ENCODE measurements at places on chromosomes 4 and X.

DNA sequence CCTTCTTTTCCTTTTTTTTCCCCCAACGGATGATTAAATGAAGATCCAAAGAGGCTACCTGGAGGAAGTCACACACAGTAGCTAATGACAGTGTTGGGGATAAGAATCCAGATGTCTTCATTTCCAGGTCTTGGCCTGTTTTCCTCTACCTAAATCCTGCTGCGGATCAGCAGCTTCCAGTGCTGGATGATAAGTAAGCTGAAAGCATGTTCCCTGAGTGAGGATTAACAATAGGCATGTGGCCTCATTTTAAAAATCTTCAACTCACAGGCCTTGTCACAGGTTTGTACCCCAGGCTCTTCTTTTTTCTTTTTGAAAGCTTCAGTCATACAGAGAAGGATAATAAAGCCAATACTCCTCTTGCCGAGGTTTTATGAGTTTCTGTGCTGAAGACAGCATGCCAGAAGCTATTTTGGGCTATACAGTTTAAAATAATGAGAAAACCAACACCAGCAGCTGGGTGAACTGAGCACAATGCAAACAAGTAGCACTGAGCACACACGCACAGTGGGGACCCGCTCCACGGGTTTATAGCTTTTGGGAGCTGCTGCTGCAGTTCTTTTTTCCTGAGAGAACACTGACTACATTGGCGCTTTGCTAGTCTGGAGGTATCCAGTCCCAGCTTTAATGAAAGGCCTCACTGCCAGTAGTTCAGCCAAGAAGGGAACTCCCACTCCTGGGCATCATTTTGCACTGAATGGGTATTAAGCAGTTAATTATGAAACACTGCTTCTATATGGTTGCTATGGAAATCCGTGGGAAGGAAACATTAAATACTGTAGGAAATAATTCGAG is 184.2 kb upstream of the CTSO start:
- no peak for DNase-seq

DNA sequence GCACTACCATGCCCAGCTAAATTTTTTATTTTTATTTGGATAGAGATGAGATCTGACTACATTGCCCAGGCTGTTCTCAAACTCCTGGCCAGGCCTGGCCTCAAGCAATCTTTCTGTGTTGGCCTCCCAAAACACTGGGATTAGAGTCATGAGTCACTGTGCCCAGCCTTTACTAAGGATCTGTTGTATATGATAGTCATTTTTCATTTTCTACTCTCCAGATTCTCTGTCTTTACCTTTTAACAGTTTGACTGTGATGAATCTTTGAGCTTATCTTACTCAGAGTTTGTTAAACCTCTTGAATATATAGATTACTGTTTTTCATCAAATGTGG is 161.8 kb downstream of the FNIP2 start:
- no peak for DNase-seq

- no peak for DNase-seq
These were observed 56.2 kb downstream of the MCUB start for GRCh38 chr4:109616243-109616642.

DNA sequence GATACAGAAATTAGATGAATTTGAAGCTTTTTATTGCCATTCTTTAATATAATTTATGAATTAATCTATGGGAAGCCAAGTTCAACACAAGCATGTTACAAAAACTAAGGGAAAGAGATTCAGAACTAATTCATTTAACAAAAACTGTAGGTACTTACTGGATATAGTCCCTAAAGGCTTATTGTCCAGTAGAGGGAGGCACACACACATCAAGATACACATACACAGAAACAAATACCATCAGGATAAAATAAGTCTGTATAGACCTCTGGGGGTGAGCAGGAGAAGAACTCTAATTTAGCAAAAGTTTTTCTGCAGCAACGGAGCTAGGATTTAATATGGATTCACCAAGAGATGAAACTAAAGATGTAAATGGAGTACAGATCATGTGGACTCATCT is 83.0 kb upstream of the IL13RA1 start:
- DNase-seq: no peak

DNA sequence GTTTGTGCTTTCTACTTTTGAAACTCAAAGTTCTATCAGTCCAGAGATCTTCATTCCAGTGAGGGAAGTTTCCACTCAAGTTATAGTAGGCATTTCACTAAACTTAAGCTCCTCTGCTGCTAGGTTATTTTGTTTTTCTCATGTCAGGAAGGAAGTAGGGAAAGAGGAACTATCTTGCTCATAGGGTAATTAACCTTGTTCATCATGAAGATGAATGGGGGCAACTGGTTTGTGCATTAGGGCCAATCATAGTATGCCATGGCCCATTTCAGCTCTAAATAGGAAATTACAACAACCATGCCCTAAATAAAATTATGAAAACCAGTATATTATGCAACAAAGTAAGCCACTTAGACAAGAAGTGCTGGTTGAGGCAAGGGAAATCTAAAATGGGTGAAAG is 804.7 kb upstream of the NDST4 start:
- no peak for DNase-seq

- no peak for DNase-seq
These were observed 300.9 kb downstream of the FAM47A start for GRCh38 chrX:33831211-33831610.

DNA sequence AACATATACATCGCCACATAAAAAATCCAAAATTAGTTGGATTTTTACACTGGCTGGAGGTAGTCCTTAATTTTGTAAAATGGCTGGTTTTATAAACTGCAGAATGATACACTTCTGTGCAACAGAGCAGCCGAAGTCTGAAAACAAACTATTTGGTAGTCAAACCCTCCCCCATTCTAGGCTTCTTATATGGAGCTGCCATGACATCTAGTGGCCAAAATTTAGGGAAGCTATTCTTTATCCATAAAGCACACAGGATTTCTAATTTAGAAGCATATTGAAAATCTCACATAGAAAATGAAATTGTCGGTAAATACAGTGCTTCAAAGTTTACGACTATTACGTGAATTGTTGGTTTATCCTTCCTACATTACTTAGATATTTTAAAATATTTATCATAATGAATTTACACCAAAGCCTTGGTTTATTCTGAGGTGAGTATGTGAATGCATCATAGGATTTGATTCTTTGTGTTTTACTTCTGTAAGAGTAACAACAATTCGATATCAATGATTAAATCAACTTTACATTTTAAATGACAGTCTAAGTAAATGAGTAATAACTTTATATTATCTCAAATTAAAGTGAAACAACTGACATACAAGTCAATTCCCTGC is 113.4 kb upstream of the FAM241A start:
- no peak for DNase-seq

DNA sequence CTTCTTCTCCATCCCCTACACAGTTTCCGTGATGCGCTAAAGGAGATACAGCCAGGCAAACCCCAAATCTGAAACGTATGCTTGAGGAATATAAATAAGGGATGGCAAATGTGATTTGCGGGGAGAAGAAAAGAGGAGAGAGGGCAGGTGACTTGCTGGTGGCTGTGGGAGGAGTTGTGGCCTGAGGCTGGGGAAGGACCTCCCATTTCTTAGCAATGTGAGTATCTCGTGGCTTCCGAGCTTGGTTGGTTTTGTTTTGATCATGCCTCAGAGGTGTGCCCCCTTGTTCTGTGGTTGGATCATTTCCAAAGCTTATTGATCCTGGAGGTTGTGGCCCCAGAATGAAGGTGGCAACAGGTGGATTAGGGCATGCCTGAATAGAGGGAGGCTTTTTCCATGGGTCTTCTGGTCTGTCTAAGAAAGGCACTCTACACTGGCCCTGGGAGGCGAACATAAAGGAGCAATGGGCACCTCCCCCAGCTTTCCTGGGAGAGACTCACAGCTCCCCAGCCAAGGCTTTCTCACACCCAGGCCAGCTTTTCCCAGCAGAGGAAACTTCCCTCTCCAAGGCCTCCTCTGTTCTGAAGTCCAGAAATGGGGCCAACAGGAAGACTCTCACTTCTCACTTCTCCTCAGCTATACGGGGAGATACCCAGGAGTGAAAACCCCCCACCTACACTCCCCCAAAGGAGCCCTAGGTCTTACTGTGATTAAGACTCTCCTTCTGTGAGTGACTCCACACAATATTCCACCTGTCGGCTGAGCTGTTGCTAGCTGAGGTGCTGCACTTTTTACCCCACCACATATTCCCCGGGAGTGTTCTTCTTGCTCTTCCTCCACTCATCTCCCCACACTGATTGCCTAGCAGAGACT is 40.0 kb downstream of the C4orf51 start:
- no peak for DNase-seq

DNA sequence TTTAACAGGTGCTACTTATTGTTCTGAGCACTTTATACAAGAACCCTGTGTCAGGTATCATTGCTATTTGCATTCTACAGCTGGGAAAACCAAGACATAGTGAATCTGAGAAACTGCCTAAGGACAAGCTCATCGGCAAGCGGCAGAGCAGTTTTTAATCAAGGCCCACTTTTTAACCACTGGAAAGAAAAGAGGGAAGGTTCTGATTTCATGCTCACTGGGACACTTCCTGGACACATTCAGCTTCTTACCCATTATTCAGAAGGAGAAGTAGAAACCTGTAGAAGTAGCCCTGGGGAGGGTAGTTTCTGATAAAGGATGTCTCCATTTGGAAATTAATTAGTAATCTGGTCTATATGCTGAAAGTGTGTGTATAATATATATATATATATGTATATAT is 2.5 kb upstream of the LNX1 start:
- no peak for DNase-seq

DNA sequence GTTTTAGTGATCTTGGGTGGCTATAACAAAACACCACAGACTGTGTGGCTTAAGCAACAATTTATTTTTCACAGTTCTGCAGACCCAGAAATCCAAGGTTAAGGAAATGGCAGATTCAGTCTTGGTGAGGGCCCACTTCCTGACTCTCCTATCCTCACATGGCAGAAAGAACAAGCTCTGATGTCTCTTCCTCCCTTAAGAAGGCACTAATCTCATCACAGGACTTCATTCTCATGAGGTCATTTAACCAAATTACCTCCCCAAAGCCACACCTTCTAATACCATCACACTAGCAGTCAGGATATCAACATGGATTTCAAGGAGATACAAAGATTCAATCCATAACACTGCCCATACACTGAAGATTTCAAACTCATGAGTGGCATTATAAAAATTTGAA is 350.3 kb downstream of the GRID2 start:
- DNase-seq: no peak

GRCh38 chr4:17480955-17481354 is 30.9 kb downstream of the QDPR start:
- no peak for DNase-seq

DNA sequence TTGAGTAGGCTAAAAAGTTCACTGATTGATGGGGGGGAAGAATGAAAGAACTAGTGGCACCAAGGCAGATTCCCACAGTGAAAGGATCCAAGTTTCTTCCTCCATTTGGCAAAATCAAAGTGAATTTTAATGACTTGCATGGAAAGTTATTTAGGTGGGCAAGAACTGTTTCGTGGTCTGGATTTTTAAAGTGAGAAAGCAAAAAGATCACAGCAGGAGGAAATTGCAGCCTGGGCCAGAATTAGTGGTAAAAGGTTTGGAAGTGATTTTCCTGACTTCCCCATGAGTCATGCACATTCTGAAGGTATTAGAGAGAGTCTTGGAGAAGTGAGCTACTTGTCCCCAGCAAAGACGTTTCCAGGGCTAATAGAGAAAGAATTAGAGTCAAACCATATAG is 207.8 kb downstream of the ANTXR2 start:
- no peak for DNase-seq

DNA sequence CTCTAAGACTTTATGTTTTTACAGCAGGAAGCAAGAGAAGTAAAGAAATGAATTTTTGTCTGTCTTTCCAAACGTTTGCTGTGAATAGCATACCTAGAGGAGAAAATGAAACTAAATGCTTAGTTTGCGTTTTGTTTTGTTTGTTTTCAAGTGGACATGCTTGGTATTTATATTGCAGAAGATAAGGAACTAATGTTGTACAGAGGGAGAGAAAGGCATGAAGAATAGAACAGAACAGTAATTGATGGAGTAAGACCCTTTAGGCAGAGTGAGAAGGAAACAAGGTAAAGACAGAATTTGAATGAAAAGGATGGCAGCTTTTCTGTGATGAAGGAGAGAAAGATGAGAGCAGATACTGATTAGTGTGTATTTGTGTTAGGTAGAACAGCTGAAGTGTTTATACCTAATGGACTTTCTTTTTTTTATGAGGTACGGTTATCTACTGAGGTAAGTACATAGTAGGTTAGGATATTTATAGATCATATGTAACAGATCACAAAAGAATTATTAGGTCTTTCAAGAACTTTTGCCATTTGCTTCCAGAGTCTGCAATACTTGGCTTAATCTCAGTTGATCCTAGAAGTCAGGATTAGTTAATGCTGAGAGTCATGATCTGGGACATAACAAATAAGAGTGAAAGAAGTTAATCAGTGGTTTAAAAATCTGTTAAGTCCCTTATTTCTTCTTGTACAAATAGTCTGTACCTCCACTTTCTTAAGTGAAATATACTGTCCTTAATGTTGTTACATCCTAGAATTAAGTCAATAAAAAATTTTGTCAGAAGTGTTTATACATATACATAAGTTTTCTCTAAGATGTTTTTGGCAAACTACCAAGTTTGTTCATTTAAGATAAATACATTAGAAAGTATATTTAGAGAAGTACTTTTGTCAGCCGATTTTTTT is 36.8 kb downstream of the FABP2 start:
- DNase-seq: no peak

DNA sequence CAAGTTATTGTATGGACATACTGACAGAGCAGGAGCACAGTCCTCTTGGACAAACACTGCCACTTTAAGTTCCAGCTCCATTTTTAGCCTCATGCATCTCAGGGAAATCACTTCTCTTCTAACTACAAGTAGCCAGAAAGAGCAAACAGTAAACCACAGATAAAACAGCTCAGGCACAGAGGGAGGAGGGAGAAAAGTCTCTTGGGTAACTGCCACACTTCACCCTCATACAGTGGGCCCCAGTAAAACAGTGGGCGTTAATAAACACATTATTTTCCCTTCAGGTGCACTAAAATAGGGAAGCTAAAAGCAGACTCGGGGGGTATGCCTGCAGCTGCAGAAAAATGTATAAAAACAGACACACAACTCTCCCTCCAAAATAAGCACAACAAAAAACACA is 21.6 kb downstream of the CD38 start:
- DNase-seq: no peak

- no peak for DNase-seq
These were observed 16.0 kb upstream of the MID1 start for GRCh38 chrX:10636337-10636736.

DNA sequence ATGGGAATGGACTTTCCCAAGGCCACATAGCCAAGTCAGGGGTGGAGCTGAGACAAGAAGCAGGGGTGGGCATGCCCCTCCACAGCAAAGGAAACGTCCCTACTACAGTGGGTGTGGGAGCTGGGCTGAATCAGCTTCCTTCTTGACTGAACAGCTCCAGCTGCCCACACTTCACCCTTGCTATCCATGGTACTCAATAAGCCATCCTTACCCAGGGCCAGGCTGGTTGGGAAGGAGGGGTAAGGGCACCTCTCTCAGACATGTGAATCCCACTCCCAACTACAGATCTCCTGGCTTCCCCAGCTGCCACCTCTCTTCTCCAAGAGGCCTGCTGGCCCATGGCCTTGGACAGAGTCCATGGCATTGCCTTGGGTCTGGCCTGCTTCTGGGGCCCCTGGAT is 21.0 kb downstream of the LAS1L start:
- no peak for DNase-seq

- no peak for DNase-seq
These were observed 33.7 kb downstream of the CD38 start for GRCh38 chr4:15811703-15812337.

All from stimulated activated CD8-positive, alpha-beta memory T cell treated with anti-CD3 and anti-CD28 coated beads, Interleukin-4, amount 100 ng/mL, for 4 hours (primary cell).